ENCODE measurements at places on chromosomes 7 and 10. TPM values are rescaled to one million over a fixed set of nuclear protein-coding genes. Genes with fewer than 3 reads are reported as not detected.

The ZCCHC24 gene
- 43.8 TPM for total RNA-seq

The MET gene
- 22.0 TPM for total RNA-seq

The TMEM213 gene
- not detected for total RNA-seq

The BTBD16 gene
- 0.29 TPM for total RNA-seq

The FRMD4A gene
- total RNA-seq = 124 TPM

The STEAP2 gene
- not detected for total RNA-seq

DNA sequence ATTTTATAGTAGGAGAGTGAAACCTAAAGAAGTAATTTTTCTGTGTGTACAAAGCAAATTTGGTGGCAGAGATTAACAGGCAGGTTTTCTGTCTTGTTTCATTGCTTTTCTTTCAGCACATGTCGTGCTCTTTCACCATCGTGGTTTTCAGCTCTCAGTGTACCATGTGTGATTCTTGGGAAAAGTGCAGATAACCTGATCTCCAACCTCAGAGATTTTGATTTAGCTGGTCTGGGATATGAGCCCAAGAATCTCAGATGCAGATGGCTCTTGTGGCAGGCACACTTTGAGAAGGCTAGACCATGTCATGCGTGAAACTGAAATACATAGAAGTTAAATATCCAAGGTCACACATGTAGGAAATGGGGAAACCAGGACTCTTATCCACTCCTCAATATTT lies 317.4 kb downstream of the EXOC4 start:
- peaks cover 19% of the 10 kb centered on the region for H3K4me1 ChIP-seq
- H3K4me3 ChIP-seq = no peak overlapping the region
- no peaks in the 10 kb centered on the region for H3K36me3 ChIP-seq

DNA sequence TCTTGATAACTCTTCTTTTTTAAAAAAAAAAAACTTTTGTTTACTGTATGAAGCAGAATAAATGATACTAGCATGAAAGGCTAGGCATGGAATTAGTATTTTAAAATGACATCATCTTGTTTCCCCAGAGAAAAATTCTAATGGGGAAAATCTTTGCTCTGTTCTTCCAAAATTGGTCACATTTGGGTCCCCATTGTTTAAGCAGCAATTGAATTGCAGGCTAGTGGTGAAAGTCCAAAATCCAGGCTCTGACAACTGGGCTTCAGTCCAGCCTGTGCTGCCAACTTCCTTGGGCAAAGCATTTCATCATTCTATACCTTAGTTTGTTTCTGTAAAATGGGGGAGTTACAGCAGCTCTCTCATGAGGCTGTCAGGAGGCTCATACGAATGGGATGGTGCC lies 726.4 kb downstream of the KCNMA1 start:
- peaks cover 23% of the 10 kb centered on the region for H3K36me3 ChIP-seq
- H3K27me3 ChIP-seq = no peaks in the 10 kb centered on the region
- H3K27ac ChIP-seq = no peak overlapping the region
- no peak for DNase-seq
- peaks cover 5% of the 10 kb centered on the region for H3K4me1 ChIP-seq

GRCh38 chr10:129426606-129427005 lies 40.4 kb upstream of the MGMT start:
- H3K27me3 ChIP-seq = peaks cover 2% of the 10 kb centered on the region
- no peak overlapping the region for H3K4me3 ChIP-seq
- DNase-seq = no peak
- H3K27ac ChIP-seq = no peak overlapping the region
- no peaks in the 10 kb centered on the region for H3K4me1 ChIP-seq

DNA sequence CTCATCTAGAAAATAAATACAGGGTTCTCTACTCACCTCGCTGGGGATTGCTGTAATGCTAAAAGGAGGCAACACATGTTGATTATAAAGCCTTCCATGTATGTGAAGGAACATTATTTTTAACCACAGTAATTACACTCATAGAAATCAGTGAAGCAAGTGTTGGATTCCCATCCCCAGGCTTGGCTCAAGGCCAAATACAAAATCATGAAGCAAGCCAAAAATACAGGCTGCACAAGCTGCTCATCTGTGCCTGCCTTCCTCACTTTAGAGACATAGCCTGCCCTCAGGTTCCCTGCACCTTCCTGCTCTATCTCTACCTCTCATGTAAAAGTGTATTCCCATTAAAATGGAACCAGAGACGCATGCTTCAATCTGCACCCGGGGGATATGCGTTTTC lies 1077.1 kb upstream of the C7orf33 start:
- peaks cover 45% of the 10 kb centered on the region for H3K4me1 ChIP-seq
- DNase-seq = no peak
- no peak overlapping the region for H3K27ac ChIP-seq
- H3K4me3 ChIP-seq = no peak overlapping the region
- no peaks in the 10 kb centered on the region for H3K36me3 ChIP-seq

DNA sequence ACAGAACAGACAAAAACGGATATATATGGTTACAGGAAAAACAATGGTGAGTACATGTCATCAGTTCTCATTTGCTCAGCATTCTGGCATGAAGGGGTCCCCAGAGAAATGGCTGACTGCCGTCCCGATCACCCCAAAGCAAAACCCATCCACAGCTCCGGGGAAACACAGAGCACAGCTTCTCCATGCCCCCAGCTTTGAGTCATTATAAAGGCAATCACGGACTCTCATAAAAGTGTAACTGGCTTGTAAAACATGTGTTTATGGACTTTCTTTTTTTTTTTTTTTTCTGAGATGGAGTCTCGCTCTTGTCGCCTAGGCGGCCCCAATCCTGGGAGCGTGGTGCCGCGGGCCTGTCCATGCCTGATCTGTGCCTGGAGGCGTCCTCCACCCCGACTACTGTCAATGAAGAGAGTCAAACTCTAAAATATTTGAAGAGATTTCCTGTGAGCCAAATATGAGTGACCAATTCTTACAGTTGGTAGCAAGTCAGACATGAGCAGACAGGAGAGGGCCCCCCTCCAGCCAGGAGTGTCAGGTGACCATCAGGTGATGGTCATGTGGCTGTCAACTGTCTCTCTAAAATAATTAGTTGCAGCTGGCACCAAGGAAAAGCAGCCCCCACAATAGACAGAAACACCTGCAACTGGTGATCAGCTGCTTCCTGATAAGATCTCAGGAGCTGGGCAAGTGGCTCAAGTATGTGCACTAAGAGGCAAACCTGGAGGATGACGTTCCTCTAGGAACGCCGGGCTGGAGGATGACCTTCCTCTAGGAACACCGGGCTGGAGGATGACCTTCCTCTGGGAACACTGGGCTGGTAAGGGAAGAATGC lies 21.7 kb upstream of the NOM1 start:
- no peak overlapping the region for H3K4me3 ChIP-seq
- H3K4me1 ChIP-seq = no peaks in the 10 kb centered on the region
- no peak for DNase-seq

GRCh38 chr7:116731023-116731395 lies 59.0 kb downstream of the MET start:
- no peak for DNase-seq
- H3K4me3 ChIP-seq = no peak overlapping the region
- peaks cover 3% of the 10 kb centered on the region for H3K36me3 ChIP-seq

- peaks cover 44% of the 10 kb centered on the region for H3K4me1 ChIP-seq
- H3K27me3 ChIP-seq = no peaks in the 10 kb centered on the region
- H3K36me3 ChIP-seq = no peaks in the 10 kb centered on the region
- no peak overlapping the region for H3K27ac ChIP-seq
These were observed 367.7 kb downstream of the PHF14 start for GRCh38 chr7:11341285-11341944.

- peaks cover 37% of the 10 kb centered on the region for H3K36me3 ChIP-seq
- H3K27ac ChIP-seq = peak overlapping the region; percentile 10
- no peak overlapping the region for H3K4me3 ChIP-seq
- peaks cover 25% of the 10 kb centered on the region for H3K4me1 ChIP-seq
- DNase-seq = peak; percentile 84
These were observed 52.0 kb downstream of the ZRANB1 start for GRCh38 chr10:124993736-124994451.

DNA sequence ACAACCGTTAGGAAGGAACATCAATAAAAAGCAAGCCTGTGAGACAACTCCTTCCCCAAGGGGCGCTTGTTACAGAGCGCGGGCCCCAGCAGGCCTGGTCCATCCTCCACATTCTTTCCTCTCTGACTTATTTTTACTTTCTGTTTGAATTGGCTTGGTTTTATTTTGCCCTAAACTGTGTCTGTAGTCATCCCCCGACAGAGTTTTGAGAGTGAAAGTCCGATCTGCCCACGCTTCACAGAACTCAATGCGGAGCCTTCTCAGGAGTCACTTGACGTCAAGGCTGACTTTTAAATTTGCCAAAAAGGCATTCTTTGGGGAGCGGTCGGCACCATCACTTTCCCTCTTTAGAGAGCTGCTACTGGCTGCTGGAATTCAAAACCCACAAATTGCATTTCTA lies 150.1 kb upstream of the KLF6 start:
- peaks cover 37% of the 10 kb centered on the region for H3K4me1 ChIP-seq
- no peaks in the 10 kb centered on the region for H3K36me3 ChIP-seq
- DNase-seq = no peak

- H3K4me1 ChIP-seq = peaks cover 6% of the 10 kb centered on the region
- H3K36me3 ChIP-seq = no peaks in the 10 kb centered on the region
- peak overlapping the region; percentile 20 for H3K27ac ChIP-seq
- H3K4me3 ChIP-seq = no peak overlapping the region
These were observed 950.7 kb upstream of the PHF14 start for GRCh38 chr7:10022957-10023356.

DNA sequence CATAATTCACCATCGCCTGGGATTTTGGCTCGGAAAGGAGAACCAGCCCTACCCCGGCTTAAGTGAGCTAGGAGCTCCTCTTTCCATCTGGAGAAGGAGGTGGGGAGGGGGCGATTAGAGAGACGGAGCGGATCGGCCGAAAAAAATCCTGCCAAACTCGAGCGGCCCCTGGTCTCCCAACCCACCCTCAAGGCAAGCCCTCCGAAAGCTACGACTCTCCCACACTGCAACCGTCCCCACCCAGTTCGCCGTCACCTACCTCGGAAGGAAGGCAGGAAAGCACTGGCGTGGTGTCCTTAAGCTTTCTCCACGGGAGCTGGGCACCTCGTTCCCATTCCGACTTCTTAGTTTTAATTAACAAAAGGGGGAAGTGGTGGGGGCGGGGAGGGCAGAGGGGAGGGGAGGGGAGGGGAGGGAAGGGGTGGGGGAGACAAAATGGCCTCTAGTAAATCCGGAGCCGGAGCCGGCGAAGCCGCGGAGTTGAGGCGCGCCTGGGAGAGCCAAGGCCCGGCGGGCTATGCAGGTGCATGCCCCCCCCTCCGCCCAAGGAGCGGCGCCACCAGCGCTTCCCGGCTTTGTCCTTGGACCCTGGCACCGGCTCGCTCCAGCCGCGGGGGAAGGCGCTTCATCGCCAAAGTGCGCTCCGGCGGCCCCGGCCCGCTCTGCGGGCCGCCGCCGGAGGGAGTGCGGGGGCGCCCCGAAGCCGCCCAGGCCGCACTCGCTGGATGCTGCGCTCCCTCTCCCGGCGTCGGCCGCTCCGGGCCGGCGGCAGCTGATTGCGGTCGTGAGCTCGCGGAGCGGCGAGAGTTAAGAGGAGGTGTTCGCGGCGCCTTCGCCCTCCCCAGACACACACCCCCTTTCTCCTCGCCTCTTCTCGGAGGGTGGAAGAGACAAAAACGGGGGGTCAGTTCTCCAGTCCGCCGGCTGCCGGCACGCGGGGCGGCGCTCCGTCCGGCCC lies at the start of gene LRRC4:
Gene LRRC4, minus strand, starts transcription at position 784 of the 958 bp plus-strand sequence. CDS start 797 bp downstream, outside the sequence.
- H3K27ac ChIP-seq = peak within 1 kb of the TSS; percentile 63
- H3K4me1 ChIP-seq = peaks cover 16% of the 10 kb centered on the region
- H3K36me3 ChIP-seq = peaks cover 4% of the 10 kb centered on the region
- DNase-seq = no peak

GRCh38 chr7:19145434-19146115 lies 354 bp upstream of the FERD3L start:
- no peak overlapping the region for H3K4me3 ChIP-seq
- H3K4me1 ChIP-seq = peaks cover 16% of the 10 kb centered on the region
- H3K36me3 ChIP-seq = peaks cover 1% of the 10 kb centered on the region
- peaks cover 47% of the 10 kb centered on the region for H3K27me3 ChIP-seq
- DNase-seq = no peak
- H3K27ac ChIP-seq = no peak overlapping the region

DNA sequence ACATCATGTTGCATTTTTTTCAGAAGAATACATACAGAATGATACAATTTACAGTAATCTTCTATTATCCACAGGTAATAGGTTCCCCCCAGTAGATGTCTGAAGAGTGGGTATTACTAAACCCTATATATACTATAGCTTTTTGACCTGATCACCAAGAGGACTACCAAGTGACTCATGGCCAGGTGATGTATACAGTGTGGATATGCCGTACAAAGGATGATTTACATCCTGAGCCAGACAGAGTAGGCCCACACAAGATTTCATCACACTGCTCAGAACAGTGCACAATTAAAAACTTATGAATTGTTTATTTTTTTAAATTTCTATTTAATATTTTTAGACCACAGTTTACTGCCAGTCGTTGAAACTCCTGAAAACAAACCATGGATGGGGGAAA lies 70.6 kb downstream of the STEAP1B start:
- H3K4me3 ChIP-seq = no peak overlapping the region
- no peak overlapping the region for H3K27ac ChIP-seq
- DNase-seq = no peak
- H3K4me1 ChIP-seq = peaks cover 33% of the 10 kb centered on the region

DNA sequence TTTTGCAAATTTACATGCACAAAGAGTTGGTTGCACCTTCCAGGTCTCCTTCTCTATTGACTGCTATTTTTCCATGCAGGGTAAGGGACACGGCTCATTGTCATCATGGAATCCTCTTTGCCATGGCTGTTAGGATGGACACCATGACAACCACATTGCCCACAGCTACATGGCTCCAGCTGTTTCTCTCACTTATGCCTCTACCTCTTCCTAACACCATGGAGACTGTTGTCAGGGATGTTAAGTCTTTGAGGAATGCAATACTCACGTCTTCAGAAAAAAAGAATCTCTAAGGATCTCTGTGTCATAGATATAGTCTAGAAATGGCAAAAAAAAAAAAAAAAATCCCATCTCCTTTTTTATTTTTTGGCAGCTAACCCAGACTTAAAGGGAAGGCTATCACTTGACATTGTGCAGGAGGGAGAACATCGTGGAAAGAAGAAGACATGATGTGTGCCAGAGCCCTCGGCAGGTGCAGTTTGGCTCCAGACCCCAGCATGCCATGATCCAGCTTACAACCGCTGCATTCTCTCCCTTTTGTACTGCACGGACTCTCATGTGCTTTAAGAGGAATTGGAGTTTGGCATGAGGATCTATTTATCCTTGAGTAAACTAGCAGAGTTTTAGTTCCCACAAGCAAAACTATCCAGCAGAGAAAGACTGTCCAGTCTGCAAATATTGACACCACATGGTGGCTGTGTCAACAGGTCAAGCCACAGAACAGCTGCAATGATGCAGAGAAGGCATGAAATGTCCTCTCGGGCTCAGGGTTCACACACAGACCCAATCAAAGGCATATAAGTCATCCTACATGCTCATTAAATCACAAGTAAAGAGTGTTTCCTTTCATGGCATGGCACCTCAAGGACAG lies 70.8 kb downstream of the FRMD4A start:
- H3K36me3 ChIP-seq = no peaks in the 10 kb centered on the region
- H3K27ac ChIP-seq = peak overlapping the region; percentile 94
- no peak for DNase-seq
- H3K4me3 ChIP-seq = peak overlapping the region; percentile 27
- peaks cover 50% of the 10 kb centered on the region for H3K4me1 ChIP-seq

Data from chondrocyte (in vitro differentiated cells).